ENCODE measurements at places on chromosomes 11 and 22.

- no peak for DNase-seq
Observed at GRCh38 chr11:58286249-58286648, 18.2 kb upstream of the OR10W1 start.

- no peak for DNase-seq
Observed at GRCh38 chr11:21447871-21448270, 745.0 kb upstream of the ANO5 start.

GRCh38 chr22:26295563-26296126 lies 126.4 kb downstream of the SEZ6L start:
- DNase-seq: no peak

GRCh38 chr11:115626414-115626813 lies 122.2 kb upstream of the CADM1 start:
- no peak for DNase-seq

DNA sequence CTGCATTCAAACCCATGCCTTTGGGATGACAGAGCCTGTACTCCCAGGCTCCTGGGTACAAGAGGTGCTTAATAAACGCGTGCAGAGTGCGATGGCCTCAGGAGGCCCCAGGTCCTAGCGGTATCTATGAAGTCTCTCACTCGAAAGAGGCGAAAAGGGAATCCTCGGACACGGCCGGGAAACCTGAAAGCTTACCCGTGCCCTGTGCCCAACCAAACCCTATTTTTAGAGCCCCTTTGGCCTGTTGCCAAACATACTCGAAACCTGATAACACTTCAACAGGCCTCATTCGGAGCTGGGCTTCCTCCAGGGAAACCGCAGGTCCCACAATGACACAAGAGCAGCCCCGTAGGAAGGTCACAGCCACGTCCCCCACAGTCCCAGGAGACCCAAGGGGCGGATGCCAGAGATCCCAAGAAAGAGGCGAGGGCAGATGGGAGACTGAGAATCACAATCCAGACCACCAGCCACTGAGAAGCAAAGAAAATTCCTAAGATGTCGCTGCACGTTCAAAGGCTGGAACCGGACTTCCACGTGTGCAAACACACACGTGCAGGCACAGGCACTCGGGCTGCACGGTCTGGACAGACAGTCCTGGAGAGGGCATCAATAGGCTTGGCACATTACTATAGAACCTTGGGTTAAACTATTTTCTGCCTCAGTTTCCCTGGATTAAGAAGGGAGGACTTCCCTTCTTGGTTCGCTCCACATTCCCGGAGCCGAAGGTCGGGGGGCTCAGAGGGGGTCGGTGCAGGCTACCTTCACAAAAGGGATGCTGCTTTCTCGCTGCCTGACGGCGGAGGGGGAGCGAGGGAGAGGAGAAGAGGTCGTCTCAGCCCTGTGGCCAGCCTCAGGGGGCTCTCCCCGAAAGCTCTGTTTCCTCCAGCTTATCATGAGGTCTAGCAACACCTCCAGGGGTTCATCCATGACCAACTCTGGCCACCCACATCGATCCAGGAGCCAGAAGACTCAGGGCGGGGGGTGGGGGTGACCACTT lies 8.2 kb downstream of the PDGFB start:
- DNase-seq: no peak

- no peak for DNase-seq
Observed at GRCh38 chr11:77172666-77172982, 44.6 kb downstream of the MYO7A start.

GRCh38 chr11:11608783-11609232 lies 13.0 kb downstream of the GALNT18 start:
- DNase-seq: no peak

DNA sequence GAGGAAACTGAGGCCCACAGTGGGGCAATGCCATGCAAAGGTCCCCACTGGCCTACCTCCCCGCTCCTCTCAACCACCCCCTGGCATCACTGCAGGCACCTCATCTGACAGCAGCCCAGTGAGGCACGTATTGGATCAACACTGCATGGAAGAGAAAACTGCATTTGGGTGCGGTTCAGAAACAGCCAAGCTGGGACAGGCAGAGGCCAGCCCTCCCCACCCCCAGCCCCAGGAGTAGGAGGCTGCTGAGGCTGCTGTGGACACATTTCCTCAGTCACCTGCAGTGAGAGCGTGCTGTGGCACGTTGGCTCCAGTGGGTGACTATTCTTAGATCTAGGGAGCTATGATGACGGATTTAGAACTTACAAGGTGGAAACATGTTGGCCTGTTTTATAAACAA lies 63.7 kb downstream of the KCNC1 start:
- no peak for DNase-seq

GRCh38 chr11:8766988-8767374 lies 84.4 kb downstream of the RPL27A start:
- DNase-seq: no peak

DNA sequence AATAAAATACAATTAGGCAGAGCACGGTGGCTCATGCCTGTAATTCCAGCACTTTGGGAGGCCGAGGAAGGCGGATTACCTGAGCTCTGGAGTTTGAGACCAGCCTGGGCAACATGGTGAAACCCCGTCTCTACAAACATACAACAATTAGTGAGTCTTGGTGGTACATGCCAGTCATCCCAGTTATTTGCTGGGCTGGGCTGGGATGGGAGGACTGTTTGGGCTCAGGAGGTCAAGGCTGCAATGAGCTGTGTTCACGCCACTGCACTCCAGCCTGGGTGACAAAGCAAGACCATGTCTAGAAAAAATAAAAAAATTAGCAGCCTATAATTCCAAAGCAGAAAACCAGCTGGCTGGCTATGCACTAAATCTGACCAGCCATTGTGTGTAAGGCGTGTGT lies 35.1 kb downstream of the APOL3 start:
- no peak for DNase-seq

- DNase-seq: no peak
Observed at GRCh38 chr11:61709110-61709509, 28.9 kb downstream of the DAGLA start.

GRCh38 chr11:35142481-35143075 lies 3.6 kb downstream of the CD44 start:
- no peak for DNase-seq

DNA sequence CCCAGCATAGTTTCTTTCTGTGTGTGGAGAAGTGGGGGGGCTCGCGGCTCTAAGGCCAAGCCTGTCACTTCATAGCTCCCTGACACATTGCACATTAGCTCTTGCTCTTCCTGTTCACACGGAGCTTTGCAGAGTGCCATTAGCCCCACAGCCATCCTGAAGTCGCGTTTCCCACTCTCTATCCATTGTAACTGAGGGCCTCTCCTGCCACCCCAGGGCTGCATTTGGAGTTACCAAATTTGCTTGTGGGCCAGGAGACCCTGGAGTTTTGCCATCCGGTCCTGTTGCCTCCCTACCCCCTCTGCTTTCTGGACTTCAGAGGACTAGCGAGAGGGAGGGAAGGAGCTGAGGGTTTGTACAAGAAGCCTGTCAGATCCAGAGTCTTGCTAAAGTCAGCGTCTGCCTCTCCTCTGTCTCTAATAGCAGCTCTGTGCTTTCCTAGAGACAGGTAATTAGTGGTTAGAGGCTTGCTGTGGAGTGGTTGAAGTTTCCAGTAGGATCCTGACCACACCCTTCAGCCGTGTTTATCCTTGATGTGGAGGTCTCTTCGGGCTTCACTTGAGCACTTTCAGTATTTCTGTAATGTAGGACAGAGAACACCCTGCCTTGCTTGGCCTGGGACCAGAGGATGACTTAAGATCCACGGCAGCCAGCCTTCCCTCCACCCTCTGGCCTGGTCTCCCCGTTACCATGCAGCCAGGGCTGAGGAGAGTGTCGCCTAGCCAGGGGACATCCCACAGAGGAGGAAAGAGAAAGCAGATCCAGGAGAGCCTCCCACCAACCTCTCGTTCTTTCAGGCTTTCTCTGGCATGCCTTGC lies 14.1 kb downstream of the DCPS start:
- DNase-seq: peak; percentile 29

DNA sequence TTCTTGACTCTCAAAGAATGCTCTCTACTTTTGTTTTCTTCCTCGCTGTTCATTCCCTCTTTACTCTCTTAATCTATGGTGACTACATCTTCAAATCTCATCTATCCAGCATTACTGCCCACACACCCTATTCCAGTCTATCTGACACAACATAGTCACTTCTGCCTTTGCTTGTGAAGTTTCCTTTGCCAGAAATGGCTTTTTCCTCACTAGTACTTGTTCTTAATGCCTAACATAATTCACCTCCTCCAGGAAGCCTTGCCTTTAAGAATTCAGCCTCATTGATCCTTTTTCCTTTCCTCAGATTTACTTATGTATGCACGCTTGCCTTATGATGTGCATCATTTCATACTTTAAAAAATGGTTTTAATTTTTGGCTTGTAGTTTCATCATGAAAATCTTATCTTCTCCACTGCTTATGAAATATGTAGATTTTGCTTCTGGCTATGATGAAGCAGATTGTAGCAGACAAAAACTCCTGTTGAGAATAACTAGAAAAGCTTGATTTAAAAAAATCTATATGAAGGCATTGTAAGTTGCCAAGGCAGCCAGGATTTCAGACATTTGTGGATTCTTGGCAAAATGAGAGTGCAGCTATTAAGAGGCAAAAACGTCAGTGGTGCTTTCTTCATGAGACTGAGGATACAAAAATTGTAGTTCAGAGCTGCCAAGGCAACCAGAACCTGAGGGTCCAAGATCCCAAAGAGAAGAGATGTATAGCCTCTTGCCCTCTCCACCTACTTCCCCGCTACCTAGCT lies 31.8 kb downstream of the RNF169 start:
- no peak for DNase-seq

GRCh38 chr22:22863001-22863400 lies 24.6 kb upstream of the IGLL5 start:
- no peak for DNase-seq

DNA sequence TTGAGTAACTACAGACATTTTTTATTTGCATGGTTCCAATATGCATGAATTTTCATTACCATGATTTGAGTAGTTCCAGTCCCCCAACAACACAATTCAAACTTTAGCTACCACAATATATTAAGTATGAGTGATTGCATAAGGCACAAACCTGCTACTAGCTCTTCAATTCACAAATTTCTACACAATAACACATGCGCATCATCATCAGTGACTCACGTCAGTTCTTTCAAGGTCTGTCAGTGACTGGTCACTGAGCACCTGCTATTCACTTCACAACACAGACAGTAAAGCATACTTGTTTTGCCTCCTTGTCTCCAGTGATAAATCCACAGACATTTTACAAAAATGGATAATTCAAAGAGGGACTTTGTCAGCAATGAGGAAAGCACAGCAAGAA lies 435.1 kb upstream of the CCDC90B start:
- DNase-seq: no peak

DNA sequence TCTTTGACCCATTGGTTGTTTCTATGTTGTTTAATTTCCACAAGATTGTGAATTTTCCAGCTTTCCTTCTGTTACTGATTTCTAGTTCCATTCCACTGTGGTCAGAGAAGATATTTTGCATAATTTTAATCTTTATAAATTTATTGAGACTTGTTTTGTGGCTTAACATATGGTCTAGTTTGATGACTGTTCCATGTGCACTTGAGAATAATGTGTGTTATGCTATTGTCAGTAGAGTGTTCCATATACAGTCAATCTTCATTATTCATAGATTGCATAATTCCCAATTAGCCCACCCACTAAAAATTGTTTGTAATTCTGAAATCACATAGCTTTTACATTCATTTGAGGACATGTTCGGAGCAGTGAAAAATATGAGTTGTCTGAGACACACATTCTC lies 346.1 kb upstream of the DDI1 start:
- no peak for DNase-seq

- no peak for DNase-seq
Observed at GRCh38 chr11:74636630-74637184, 44.3 kb downstream of the POLD3 start.

DNA sequence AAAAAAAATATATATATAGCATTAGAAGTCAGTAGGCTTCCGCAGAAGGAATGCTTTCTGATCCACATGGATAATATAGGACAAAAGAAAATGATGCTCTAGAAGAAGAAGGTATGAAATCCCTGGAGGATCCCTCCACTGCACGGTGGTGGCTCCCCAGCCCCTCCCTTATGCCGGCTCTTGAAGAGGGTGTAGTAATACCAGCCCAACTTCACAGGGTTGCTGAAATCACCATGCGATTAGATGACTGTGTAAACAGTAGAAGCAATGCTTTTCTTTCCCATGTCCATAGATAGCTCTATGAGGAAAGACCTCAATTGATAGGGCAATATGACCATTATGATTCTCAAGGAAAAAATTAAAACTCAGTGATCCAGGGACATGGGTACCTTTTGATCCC lies 3.2 kb upstream of the ETS1 start:
- DNase-seq: no peak

DNA sequence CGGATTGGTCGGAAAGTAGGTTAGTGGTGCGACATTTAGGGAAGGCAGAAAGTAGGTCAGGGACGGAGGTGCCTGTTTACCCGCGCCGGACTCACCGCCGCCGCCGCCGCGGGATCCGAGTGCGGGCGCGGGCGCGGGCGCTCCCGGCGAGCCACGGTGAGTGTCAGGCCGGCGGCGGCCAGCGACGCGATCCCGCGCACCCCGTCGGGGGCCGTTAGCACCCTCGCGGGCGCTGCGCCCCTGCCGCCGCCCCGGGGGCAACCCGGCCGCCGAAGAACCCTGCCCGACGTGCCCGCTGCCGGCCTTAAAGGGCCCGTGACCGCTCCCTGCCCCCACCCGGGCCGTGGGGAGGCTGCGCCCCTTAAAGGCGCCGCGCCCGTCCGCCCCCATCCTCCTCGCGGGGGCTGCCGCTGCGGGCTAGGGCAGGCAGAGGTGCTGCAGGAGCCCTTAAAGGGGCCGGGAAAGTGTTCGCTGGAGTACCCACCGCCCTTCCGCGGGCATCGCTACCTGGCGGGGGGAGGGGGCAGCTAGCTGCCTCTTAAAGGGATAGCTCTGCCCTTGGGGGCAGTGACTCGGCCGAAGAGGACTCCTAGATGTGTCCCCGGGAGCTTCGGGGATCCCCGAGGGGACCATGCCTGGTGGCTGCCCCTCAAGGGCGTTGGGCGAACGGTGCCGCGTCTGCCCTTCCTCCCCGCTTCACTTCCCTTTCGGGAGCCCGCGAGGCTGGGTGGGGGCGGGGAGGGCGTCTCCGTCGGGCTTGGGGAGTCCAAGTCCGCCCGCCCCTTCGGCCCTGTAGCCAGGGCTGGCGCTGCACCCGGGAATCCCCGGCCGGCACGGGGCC lies at the start of gene BMAL1:
Gene BMAL1, plus strand, starts transcription at position 23 of the 841 bp plus-strand sequence. CDS start 76,519 bp downstream, outside the sequence.
- DNase-seq: peak; percentile 28

DNA sequence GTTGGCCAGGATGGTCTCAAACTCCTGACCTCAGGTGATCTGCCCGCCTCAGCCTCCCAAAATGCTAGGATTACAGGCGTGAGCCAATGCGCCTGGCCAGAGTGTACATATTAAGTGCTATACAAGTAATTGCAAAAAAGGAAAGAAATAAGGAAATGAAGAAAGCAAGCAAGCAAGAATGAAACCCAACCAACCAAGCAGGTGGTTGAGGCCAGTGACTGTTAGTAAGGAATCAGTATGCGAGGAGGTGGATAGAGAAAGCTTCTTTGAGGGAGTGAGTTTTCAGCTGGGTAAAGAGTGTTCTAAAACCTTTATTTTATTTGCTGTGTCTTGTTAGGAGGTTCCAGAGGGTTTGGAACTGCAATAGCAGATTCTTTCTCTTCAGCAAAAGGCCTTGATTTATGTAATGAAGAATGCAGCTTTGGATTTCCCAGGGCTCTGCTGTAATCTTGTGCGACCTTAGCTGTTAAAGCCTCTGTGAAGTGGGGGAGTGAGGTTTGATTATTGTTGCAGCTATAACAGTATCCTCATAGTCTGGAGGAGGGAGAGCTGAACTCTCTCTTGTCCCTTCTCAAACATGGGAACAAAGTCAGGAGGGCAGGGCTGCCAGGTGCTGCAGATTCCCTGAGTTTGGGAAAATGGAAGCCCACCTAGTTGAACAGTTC lies 5.7 kb downstream of the AMPD3 start:
- no peak for DNase-seq

GRCh38 chr11:57306161-57306876 lies 18.4 kb downstream of the TNKS1BP1 start:
- no peak for DNase-seq

- DNase-seq: no peak
Observed at GRCh38 chr22:47618180-47619010, 855.9 kb downstream of the TBC1D22A start.
